Activated CD4-positive, alpha-beta T cell treated with anti-CD3 and anti-CD28 coated beads, Interleukin-2, amount 50 U/mL, for 16 hours (primary cell): ENCODE measurements at places on chromosomes 16 and 17.

DNA sequence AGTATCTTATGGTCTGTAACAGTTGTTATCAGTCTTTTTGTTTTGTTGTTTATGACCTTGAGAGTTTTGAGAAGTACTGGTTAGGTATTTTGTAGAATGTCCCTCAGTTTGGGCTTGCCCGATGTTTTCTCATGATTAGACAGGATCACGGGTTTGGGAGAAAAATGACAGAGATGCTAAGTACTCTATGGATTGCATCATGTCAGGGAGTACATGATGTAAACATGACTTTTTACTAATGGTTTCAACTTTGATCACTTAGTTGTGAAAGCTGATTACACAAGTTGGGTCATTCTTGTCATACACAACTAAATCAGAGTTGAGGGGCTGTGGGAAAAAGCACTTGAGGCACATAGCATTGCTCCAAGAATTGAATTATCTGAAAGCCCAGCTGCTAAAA is 94.7 kb upstream of the SIAH1 start:
- DNase-seq, result peak; percentile 14

DNA sequence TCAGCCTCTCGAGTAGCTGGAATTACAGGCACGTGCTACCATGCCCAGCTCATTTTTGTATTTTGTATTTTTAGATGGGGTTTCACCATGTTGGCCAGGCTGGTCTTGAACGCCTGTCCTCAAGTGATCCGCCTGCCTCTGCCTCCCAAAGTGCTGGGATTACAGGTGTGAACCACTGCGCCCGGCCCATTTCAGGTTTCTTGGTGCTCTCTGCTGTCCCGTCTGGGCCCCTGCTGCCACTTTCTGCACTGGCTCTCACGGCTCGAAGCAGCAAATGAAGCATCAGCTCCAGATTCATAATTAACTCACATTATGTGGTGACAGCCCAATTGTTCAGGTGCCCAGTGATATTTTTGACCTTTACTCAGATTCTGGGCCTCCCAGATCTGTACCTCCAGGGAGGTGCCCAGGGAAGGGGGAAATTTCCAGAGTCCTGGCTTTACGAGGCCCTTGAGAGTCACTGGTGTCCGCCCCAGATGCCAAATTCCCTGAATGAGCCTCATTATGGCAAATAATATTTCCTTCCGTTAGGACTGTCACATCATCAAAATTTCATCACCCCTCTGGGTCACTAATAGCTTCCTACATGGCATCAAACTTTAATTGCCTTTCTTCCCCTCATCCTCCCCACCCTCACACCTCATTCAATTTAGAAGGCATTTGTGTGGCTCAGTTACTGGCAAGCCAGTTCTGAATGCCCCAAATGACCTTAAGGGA is 9.0 kb downstream of the SDK2 start:
- no peak for DNase-seq

DNA sequence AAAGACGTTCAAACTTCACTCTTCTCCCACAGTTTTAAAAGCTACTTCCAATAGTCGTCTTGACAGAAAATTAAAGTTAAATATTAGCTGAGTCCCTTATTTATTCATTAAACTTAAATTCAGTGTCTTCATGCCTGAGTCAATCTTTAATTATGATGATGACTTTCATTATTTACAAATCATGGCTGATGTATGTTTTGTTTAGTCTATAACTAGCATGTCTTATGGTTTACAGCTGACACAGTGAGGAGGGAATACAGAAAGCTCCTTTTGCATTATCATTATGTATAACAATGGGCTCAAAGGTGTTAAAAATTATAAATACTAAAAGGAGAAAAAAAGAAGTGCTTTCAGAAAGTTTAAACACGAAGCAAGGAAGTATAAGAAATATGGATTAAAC is 1333.1 kb downstream of the CDH8 start:
- no peak for DNase-seq

- DNase-seq, result no peak
Measured at GRCh38 chr16:85346404-85347212, 234.3 kb upstream of the CIBAR2 start.

DNA sequence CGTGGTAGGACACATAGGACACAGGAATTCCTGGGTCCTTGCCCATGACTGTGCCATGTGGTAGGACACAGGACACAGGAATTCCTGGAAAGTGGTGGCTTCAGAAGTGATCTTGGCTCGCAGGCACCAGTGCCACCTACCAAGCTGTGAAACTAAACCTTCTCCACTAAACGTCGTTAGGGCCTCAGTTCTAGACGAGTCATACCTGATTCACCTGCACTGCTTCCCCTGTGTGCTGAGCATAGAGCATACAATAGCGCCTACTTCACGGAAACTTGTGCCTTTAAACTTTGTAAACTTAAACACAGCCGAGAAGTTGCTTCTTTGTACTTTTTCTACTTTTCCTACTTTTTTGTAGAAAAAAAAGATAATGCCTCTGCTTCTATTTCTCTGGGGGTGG is 4.8 kb downstream of the SOX8 start:
- DNase-seq, result no peak

- DNase-seq, result no peak
Measured at GRCh38 chr17:79203016-79203415, 128.4 kb downstream of the ENGASE start.
